ENCODE measurements at places on chromosomes 6 and 20.

- no peak for DNase-seq
Measured at GRCh38 chr6:109783250-109783986, 92.3 kb downstream of the FIG4 start.

GRCh38 chr6:68328156-68328555 is 306.9 kb upstream of the ADGRB3 start:
- DNase-seq, result no peak

GRCh38 chr6:79047072-79047471 is 31.0 kb downstream of the PHIP start:
- DNase-seq, result no peak

- no peak for DNase-seq
Measured at GRCh38 chr6:150672800-150673199, 73.1 kb downstream of the PLEKHG1 start.

DNA sequence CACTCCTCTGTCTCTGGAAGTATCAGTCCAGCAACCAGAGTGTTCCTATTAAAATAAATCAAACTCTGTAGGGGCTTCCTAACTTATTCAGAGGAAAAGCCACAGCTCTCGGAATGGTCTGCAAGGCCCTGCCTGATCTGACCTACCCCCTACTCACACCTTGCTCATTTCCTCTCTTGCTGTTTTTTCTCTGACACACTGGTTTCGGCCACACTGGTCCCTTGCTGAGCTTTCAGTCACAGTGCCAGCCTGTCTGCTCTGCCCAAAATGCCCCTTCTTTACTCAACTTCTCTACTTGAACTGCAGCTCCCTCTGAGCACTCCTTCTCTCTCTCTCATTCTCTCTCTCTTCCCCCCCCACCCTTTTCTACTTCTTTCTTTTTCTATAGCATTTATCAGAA is 430.2 kb downstream of the UTRN start:
- DNase-seq, result no peak

DNA sequence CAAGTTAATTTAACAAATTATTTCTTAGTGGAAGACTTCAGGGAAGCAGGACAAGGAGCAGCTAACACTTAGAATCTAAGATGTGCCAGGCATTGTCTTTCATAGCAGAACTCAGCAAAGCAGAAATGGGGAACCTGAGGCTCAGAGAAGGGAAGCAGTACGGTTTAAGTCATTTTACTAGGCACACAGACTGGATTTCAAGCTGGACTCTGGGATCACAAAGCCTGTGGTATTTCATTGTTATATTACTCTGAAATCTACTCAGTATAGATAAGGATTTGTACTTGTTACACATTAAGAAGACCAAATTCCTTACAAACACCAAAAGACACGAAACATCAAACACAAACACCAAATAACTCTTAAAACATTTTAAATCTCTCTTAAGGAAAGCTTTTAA is 199.6 kb downstream of the ISM1 start:
- DNase-seq, result no peak

DNA sequence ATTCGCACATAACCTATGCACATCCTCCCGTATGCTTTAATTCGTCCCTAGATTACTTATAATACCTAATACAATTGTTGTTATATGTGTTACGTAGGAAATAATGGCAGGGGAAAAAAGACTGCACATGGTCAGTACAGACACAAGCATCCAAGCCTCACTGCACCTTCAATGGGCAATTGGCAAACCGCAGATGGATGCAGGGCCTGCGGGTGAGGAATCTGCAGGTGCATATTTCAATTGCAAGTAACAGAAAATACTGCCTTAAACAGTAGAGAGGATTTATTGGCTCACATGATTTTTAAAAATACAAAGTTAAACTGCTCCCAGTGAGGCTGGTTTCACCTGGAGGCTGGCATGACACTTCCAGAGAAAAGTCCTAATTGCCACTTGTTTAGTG is 142.1 kb upstream of the MLN start:
- DNase-seq, result no peak

GRCh38 chr6:31423550-31423949 is 20.2 kb downstream of the MICA start:
- no peak for DNase-seq

DNA sequence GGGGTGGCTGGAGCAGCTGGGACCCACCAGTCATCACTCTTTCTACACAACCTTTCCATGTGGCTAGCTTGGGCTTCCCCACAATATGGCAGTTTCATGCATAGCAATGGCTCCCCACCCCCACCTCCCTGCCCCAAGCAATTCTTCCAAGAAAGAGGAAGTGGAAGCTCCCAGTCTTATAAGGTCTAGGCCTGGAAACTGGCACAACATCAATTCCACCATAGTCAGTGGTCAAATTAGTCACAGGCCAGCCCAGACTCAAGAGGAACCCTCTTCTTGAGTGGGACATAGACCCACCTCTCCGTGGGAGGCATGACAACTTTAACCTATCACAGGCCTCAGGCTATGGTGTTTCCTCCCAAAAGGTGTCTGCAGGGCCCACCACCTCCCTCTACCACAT is 17.7 kb downstream of the TGM6 start:
- no peak for DNase-seq

GRCh38 chr6:150617496-150618460 is 18.1 kb downstream of the PLEKHG1 start:
- DNase-seq, result no peak
